ENCODE measurements at places on chromosomes 7 and 10. TPM values are rescaled to one million over a fixed set of nuclear protein-coding genes. Genes with fewer than 3 reads are reported as not detected.

- H3K4me3 ChIP-seq = no peak overlapping the region
- no peaks in the 10 kb centered on the region for H3K36me3 ChIP-seq
- peak overlapping the region; percentile 5 for H3K27ac ChIP-seq
- H3K4me1 ChIP-seq = peaks cover 12% of the 10 kb centered on the region
Measured at GRCh38 chr10:29328983-29329382, 40.1 kb downstream of the LYZL1 start.

GRCh38 chr10:43882711-43883110 lies 234.0 kb upstream of the ZNF32 start:
- H3K27me3 ChIP-seq = no peaks in the 10 kb centered on the region
- no peak overlapping the region for H3K27ac ChIP-seq
- no peak for DNase-seq
- H3K4me3 ChIP-seq = no peak overlapping the region

GRCh38 chr7:129780257-129780973 lies 168.9 kb downstream of the NRF1 start:
- peaks cover 74% of the 10 kb centered on the region for H3K4me1 ChIP-seq
- peak overlapping the region; percentile 58 for H3K4me3 ChIP-seq
- peaks cover 87% of the 10 kb centered on the region for H3K27me3 ChIP-seq
- no peak overlapping the region for H3K27ac ChIP-seq
- H3K36me3 ChIP-seq = no peaks in the 10 kb centered on the region
- no peak for DNase-seq

DNA sequence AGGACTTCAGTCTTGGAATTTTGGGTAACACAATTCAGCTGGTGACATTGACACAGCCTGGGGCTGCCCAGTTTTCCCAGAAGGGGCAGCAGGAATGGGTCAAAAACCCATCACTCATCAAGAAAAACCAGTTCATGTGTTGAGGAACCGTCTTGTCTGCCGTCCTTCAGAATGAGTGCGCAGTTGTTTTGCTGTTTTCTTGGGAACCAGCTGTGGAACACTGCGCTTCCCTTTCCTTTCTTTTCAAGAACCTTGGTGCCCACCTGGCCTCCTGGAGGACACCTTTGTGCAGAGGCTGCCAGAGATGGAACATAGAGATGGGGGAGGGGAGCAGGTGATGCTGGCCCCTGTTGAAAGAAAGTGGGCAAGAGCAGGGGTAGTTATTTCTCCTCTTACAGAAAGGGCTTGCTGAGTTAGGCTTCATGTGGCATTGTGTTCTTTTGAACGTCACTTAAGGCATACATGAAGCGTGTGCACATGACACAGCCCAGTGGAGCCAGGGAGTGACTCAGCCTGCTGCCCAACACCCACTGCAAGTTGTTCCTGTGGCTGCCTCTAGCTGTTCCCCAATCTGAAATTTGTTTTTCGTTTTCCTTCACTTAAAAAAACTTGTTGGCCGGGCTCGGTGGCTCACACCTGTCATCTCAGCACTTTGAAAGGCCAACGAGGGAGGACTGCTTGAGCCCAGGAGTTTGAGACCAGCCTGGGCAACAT lies 87.4 kb upstream of the TNS3 start:
- H3K27ac ChIP-seq = no peak overlapping the region
- no peaks in the 10 kb centered on the region for H3K27me3 ChIP-seq
- H3K4me3 ChIP-seq = no peak overlapping the region
- no peak for DNase-seq
- peaks cover 13% of the 10 kb centered on the region for H3K4me1 ChIP-seq

- no peaks in the 10 kb centered on the region for H3K27me3 ChIP-seq
- H3K36me3 ChIP-seq = no peaks in the 10 kb centered on the region
- H3K4me1 ChIP-seq = no peaks in the 10 kb centered on the region
- DNase-seq = no peak
- no peak overlapping the region for H3K4me3 ChIP-seq
- no peak overlapping the region for H3K27ac ChIP-seq
Measured at GRCh38 chr10:10353326-10353868, 664.3 kb upstream of the CELF2 start.

GRCh38 chr7:105642264-105642663 lies 61.0 kb upstream of the EFCAB10 start:
- DNase-seq = no peak
- no peak overlapping the region for H3K27ac ChIP-seq
- H3K36me3 ChIP-seq = peaks cover 47% of the 10 kb centered on the region

DNA sequence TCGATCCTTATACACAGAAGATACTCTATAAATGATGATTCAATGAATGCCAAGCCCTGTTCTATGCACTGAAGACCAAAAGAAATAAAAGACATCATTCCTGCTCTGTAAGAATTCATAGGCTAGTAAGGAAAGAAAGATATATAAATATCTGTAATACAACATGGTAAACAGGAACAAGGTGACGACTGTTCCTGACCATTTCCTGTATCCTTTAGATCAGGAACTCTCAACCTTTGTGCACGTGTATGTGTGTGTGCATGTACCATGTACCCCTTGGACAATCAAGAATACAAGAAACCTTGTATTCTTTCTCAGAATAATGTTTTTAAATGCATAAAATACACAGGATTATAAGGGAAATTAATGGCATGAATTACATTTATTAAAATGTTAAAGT lies 7.3 kb upstream of the HK1 start:
- no peak overlapping the region for H3K27ac ChIP-seq
- no peaks in the 10 kb centered on the region for H3K27me3 ChIP-seq
- H3K36me3 ChIP-seq = no peaks in the 10 kb centered on the region

- peak overlapping the region; percentile 86 for H3K27ac ChIP-seq
- peaks cover 49% of the 10 kb centered on the region for H3K4me1 ChIP-seq
- peak overlapping the region; percentile 17 for H3K4me3 ChIP-seq
Measured at GRCh38 chr7:94295850-94296249, 98.8 kb upstream of the COL1A2 start.

GRCh38 chr10:13340626-13341376 lies 7.3 kb downstream of the SEPHS1 start:
- peaks cover 72% of the 10 kb centered on the region for H3K4me1 ChIP-seq
- H3K27me3 ChIP-seq = no peaks in the 10 kb centered on the region
- peak overlapping the region; percentile 19 for H3K4me3 ChIP-seq
- DNase-seq = no peak
- H3K36me3 ChIP-seq = peaks cover 10% of the 10 kb centered on the region
- H3K27ac ChIP-seq = peak overlapping the region; percentile 49

DNA sequence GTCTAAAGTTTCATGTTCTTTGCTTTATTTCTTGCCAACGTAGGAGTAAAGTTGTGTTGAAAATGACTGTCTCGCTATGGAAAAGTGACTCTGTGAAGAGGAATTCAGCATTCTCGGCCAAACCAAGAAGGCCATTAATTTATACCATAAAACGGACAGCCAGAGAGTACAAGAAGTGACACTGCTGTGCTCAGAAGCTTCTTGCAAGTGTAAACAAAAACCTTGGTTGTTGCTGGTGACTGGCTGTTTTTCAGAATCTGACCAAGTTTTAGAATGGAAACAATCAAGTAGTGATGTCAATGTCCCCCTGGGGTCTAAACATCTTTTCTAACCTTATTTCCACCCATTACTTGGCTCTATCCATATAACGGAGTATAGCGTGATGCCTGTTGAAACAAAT lies 201.9 kb downstream of the INHBA start:
- H3K27me3 ChIP-seq = no peaks in the 10 kb centered on the region
- no peak overlapping the region for H3K4me3 ChIP-seq
- H3K27ac ChIP-seq = no peak overlapping the region
- H3K4me1 ChIP-seq = no peaks in the 10 kb centered on the region
- DNase-seq = no peak

DNA sequence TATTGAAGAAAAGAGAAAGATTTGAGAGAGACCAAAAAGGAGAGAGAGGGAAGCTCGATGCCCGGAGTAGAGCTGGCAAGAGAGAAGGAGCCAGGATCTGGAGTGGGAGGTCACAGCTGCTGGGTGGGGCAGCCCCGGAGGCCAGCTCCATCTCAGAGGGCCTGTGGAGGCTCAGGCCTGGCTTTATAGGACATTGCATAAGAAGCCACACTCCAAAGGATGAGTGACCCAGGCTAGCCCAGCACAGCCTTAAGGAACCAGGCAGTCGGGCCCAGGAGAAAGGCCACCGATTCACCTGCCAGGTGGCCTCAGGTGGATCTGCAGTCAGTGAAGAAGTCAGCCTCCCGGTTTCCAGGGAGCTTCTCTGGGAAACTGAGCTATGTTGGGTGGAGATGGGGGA lies 676 bp downstream of the PLAC9 start:
- H3K27me3 ChIP-seq = peaks cover 54% of the 10 kb centered on the region
- H3K27ac ChIP-seq = peak overlapping the region; percentile 79
- no peaks in the 10 kb centered on the region for H3K36me3 ChIP-seq
- H3K4me3 ChIP-seq = peak overlapping the region; percentile 53

DNA sequence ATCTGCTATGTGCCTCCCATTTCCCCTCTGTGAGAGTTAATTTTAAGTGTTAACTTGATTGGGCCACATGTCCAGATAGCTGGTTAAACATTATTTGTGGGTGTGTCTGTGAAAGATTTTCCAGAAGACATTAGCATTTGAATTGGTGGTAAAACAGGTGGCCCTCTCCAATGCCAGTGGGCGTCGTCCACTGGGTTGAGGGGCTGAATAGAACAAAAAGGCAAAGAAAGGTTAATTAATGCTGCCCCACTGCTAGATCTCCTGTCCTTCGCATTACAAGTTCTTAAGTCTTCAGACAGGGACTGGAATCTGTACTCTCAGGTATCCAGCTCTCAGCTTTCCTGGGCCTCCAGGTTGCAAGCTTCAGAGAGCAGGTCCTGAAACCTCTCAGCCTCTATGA lies 1160.9 kb upstream of the LRRN3 start:
- no peak overlapping the region for H3K27ac ChIP-seq
- H3K4me3 ChIP-seq = no peak overlapping the region
- no peaks in the 10 kb centered on the region for H3K27me3 ChIP-seq
- H3K4me1 ChIP-seq = no peaks in the 10 kb centered on the region

DNA sequence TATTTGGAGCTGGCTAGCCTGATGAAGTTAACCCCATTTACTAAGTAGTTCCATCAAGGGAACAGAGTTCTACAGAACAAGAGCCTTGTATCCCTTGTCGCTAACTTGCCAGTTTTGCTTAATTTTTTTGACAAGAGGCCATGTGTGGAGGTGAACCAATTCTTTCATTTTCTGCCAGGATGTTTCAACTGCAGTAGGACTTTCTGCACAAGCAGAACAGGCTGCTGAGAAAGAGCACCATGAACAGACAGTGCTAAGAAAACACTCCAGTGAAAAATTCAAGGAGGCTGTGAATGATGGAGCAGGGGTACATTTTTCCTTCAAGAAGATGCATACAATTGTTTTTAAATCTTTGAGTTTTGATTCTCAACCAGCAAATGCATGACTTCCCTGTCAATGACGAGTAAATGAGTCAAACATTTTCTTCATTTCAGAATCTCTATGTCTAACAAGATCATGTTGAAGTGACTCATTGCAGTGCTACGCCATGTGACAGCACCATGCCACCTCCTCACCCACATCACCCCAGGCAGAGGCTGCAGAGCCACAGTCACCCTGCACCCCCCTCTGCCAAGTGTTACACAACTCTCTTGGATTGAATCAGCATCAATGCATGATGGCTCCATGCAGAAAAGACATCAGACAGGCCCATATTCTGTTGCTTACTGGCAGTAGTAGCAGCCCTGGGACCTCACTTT lies 193.1 kb downstream of the COBL start:
- no peaks in the 10 kb centered on the region for H3K27me3 ChIP-seq
- H3K36me3 ChIP-seq = no peaks in the 10 kb centered on the region
- DNase-seq = peak; percentile 80
- peaks cover 31% of the 10 kb centered on the region for H3K4me1 ChIP-seq
- no peak overlapping the region for H3K4me3 ChIP-seq

GRCh38 chr7:71990138-71990462 lies 422.0 kb downstream of the CALN1 start:
- no peak overlapping the region for H3K4me3 ChIP-seq
- H3K27ac ChIP-seq = no peak overlapping the region
- no peaks in the 10 kb centered on the region for H3K27me3 ChIP-seq
- H3K4me1 ChIP-seq = no peaks in the 10 kb centered on the region

DNA sequence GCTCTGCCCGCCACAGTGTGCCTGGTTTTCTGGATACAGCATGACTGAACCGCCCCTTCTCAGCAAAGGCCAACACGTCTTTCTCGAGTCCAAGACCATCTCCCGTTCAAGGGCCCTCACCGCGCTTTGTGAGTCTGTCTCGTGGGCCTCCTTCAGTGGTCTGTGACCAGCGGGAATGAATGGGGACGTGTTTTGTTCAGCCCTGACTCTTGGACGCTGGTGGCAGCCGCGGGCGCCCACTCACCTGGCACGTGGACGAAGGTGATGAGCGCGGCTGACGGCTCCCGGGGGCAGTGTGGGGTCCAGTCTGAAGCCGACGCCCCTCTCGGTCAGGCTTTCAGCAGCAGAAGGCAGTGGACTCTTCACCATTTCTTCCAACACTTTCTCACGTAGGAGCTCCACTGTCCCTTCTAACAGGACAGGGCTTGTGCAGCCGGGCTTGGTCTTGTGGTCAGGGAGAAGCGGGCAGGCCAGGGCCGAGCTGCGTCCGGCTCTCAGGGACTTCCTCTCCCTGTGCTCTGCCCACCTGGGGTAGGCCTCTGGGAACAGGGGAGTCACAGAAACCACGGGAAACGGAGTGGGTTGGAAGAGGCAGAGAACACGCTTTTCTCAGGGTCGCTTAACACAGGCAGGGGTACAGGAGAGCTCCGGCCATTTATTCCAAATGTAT lies 30.4 kb downstream of the AMZ1 start:
- H3K4me1 ChIP-seq = peaks cover 31% of the 10 kb centered on the region
- no peaks in the 10 kb centered on the region for H3K27me3 ChIP-seq
- H3K27ac ChIP-seq = peak overlapping the region; percentile 30
- H3K4me3 ChIP-seq = no peak overlapping the region
- no peak for DNase-seq

DNA sequence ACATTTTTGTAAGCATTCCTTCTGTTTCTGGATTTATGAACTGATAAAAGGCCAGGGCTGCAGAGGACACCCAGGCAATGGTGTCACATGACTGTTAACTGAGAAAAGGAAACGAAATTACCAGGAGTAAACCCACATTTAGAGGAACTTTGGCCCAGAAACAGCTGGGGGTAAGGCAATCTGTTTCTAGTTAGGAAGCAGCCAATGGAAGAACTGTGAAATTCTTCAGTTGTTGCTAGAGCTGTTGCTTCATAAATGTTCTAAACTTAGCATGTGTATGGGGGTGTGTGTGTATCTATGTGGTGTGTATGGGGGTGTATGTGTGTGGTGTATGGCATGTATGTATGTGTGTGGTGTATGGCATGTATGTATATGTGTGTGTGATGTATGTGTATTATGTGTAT lies 11.8 kb upstream of the PDCD4 start:
- H3K27ac ChIP-seq = peak overlapping the region; percentile 58
- no peak overlapping the region for H3K4me3 ChIP-seq
- no peaks in the 10 kb centered on the region for H3K36me3 ChIP-seq
- DNase-seq = no peak

RPEL1 gene
- total RNA-seq = not detected

ANAPC16 gene
- 138 TPM for total RNA-seq

ADRB1 gene
- total RNA-seq = 4.2 TPM

MBLAC1 gene
- 8.8 TPM for total RNA-seq
